Stimulated activated CD4-positive, alpha-beta T cell treated with anti-CD3 and anti-CD28 coated beads, Interleukin-12 subunit alpha, Interleukin-12 subunit beta, amount 100 ng/mL, for 48 hours (primary cell): ENCODE measurements at places on chromosomes 12 and 14.

DNA sequence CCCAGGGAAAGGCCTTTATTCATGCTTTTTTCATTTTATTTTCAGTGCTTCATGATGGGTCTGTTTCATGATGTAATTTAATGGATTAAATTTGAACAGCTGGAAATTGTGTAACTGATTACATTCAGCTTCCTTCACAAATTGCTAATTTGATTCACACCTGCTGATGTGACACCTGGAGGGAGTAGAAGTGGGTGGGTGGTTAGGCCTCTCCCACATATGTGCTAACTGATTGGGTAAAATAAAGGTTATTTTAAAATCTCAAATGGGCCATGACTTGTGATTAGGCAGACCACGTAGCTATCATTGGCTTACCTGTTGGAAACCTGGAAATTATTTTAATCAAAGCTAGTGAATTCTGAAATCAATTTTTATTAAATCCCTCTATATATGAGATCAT, 142.1 kb downstream of the GXYLT1 start:
- DNase-seq = no peak

- no peak for DNase-seq
Measured at GRCh38 chr12:101599311-101599710, 4.5 kb downstream of the MYBPC1 start.

DNA sequence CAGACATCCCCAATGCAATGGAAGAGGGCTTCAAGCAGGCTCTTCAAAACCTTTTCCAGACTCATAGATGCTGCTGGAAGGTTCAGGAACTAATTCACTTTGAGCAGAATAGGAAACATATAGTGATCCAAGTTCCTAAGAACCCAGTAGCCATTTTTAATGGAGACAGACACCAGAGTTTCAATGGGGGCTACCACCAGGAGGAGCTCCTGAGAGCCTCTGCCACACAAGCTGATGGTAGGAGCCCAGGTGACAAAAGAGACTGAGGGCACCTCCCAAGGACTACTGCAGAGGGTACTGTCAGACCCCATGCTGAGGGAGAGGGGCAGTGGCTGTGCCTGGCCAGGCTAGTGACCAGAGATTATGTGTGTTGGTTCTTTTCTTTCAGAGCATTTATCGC, 45.9 kb downstream of the IFNG start:
- DNase-seq = peak; percentile 52

GRCh38 chr12:108668542-108668941, 34.8 kb upstream of the SELPLG start:
- no peak for DNase-seq
